ENCODE measurements at places on chromosomes 7 and 10.

GRCh38 chr10:133198206-133198605 is 31.8 kb upstream of the UTF1 start:
- DNase-seq, result no peak

DNA sequence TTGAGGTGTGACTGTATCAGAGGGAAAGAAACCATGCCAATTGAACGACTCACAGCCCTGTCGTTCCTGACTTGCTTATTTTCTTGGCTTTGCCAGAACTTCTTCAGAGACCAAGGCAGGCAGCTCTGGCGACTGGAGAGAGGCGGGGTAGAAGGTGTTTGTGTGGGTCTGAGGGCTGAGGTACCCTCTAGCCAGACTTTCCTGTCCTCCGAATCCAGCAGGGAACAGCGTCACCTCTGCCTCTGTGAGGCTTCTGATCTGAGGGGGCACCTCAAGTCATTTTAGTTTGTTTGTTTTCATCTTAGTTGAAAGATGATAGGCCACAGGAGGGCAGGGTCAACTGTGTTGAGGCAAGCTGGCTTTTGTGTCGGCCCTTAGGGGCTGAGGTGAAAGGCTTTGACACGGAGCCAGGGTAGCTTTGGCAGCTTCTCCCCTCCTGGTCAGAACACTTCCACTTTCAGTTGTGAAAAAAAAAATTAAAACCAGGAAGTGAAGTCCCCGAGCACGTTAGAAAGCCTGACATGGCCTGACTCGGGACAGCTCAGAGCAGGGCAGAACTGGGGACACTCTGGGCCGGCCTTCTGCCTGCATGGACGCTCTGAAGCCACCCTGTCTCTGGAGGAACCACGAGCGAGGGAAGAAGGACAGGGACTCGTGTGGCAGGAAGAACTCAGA is 1.9 kb downstream of the ACSL5 start:
- DNase-seq, result peak; percentile 72

GRCh38 chr7:3455806-3456595 is 154.9 kb downstream of the SDK1 start:
- no peak for DNase-seq

DNA sequence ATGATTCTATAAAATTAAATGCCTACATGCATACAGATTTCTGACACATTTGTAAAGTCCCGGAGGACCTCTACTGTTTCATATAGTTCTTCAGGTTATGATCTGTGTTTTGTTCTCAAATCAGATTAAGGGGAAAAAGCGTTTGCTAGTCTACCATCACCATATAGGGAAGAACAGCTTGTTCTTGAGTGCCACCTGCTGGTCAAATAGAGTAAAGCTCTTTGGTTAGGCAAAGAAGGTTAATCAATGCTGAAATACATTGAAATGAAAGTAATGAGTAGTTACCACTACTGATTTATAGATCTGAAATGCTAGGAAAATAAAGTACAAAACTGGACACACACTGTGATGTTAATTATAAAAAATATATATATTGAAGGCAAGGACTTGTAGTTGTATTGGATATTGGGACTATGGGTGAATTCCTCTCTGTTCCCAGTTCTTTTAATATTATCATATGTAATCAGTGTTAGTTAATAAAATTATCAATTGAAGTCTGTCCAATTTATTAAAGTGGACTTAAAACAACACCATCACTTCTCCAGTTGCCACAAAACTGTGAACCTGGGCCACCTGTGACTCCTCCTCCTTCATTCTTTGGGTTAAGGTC is 72.6 kb upstream of the PDLIM1 start:
- peak; percentile 53 for DNase-seq

DNA sequence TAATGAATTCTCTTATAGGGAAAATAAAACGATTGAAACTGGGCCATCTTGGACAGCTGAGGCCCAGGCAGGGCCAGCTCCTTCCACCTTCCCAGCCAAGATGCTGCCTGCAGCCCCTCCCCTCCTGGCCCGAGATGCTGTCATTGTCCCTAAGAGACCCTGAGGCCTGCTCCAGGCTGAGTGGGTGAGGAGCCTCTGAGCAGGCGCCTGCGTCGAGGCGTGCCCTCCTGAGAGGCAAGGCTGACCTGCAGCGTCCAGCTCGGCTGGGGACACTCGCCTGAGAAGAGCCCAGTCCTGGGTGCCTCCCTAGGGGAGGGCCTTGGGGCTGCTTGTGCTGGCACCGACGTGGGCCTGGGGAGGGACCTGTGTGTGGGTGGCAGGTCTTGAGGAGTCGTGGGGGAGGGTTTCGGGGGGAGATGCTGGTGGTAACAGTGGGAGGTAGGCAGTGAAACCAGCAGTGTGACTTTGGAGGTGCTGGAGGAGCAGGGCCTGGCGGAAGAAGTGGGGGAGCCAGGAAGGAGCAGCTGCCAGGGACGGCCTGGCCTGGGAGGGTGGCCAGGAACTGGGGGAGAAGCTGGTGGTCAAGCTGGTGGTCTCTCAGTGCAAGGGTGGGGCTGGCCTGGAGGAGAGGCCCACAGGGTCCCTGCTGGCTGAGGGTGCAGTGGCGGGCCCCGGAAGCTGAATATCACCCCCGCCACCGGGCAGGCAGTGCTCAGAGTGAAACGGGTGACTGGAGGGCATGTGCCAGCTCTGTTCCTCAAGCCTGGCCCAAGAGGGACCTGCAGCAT is 7.9 kb downstream of the GPR146 start:
- DNase-seq, result no peak

DNA sequence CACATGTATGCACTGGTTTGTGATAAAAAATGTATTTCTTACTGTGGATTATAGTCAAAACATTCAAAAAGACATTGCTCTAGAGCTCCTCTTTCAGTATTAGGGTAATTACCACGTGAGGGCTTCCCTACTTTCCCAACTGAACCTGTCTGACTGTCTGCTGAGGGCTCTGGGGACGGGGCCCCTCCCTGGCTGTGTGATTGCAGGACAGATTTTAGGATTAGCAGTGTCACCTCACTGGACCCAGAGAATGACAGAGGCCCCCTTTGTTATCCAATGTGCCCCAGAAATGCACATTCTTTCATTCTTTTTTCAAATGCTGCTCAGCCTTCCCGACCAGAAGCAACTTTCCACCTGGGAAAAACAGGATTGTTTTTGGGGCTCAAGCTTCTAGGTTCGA is 43.6 kb upstream of the MXI1 start:
- DNase-seq, result no peak

DNA sequence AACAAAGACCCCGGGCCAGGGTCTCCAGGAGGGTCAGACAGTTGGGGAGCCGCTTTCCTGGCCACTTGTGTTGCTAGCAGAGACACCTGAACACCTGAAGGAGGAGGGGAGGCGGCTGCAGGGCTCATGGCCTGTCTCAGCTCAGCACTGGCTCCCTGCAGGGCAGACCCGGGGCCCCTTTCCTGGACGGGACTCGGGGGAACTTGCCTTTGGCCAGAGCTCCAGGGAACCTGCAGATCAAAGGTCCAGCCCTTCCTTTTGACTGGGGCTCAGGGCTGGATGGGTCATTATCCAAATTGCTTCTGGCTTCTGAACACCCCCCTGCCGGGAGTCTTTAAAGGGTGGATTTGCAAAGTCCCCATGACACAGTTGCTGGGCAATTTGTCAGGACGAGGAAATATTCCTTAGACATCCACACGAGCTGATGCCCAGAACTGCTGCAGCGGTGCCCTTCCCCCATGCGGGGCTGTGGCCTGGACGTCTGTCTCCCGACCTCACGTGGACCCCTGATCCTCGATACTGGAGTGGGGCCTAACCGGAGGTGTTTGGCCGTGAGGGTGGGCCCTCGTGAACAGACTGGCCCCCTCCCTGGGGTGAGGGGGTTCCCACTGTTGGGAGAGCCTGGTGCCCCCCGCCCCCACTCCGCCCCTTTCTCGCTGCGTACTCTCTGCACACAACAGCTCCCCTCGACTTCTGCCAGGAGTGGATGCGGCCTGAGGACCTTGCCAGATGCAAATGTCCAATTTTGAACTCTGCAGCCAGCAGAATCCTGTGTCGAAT is 194.3 kb downstream of the ELFN1 start:
- no peak for DNase-seq

DNA sequence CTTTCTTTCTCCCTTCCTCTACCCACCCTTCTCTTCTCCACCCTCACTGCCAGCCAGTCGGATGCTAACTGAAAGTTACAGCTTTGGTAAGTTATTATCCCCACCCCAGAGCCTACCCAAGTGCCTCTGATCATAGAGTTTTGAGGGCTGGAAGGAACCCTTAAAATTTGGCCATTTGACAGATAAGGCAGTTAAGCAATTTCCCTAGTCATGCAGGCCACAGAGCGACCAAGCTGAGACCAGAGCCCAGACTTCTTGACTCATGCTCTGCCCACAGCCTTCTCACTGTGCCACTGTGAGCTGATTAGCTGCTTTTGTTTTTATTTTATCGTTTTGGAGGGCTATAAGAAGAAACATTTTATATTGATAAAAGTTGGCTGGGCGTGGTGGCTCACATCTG is 17.2 kb downstream of the SAP25 start:
- no peak for DNase-seq

DNA sequence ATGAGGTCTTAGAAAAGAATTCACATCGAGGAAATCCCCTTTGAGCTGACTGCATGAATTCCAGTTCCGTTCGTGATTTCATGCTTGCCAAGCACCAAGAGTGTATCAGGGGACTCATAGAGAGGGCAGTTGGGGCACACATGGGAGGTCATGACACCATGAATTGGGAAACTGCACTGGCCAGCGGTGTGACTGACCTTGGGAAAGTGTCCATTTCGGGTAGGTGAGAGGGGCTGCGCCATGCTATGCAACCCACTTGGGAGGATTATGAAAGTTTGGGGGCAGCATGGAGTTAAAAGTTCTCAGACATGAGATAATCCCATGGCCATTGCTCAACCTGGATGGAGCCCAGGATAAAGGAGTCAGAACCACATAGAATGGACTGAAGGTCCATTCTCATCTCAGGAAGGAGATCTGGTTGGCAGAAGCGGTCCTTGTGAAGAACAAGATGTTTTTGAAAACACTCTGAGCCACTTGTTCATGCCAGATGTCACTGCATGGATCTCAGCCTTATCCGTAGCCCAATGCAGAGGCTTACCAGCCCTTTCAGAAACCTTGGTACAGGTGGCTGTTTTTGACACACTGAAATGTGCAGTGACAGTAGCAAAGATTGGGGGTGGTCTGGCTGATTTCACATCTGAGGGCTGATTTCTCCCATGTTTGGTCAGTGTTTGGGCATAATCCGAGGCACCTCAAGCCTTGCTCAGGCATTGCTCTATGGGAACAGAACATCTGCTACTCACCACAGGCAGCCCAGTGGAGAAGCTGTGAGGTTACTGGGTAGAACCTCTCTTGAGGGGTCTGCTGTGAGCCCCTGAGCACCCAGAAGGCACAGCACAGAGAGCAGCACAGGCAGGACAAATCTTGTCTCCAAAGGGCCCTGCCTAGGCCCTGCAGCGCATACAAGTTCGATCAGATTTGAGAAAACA is 252.3 kb downstream of the CXCL12 start:
- DNase-seq, result no peak

- no peak for DNase-seq
Measured at GRCh38 chr10:62540389-62540788, 166.2 kb downstream of the ZNF365 start.

- DNase-seq, result no peak
Measured at GRCh38 chr10:110404825-110405224, 92.9 kb upstream of the DUSP5 start.

- no peak for DNase-seq
Measured at GRCh38 chr7:136900005-136900404, 31.6 kb downstream of the CHRM2 start.

- no peak for DNase-seq
Measured at GRCh38 chr10:21002091-21002878, 105.2 kb upstream of the NEBL start.

- no peak for DNase-seq
Measured at GRCh38 chr7:158735935-158736334, 31.3 kb upstream of the NCAPG2 start.

DNA sequence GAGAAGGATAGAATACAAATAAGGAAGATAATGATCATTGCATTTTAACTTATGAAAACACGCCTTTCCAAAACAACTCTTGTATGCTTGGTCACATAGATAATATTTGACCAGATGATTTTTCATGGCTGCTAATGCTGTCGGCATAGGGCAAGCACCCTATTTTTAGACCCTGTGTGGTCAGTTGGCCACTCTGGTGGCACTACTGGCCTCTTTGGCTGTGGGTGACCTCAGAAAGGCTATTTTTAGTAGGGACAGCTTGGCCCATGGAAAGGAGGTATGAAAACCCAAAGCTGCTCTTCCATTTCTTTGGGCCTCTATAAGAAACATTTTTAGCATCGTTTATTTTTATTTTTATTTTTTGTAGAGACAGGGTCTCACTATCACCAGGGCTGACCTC is 12.3 kb downstream of the BMPER start:
- no peak for DNase-seq

DNA sequence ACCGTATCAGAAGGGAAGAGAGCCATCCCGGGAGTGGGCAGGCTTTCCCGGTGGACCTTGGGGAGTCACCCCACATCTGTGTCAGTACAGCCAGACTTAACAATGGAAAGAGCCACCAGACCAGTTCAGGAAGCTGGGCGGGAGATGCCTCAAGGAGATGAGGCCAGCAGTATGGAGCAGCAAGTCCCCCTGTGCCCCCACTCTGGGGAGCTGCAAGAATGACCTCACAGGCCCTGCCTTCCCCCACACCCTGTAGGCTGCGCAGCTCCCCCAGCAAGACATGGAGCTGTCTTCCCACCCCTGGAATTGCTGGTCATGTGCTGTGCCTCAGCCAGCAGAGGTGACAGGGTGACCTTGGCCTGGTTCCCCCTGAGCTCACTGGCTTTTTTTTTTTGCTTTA is 76.8 kb upstream of the INSIG1 start:
- no peak for DNase-seq

- no peak for DNase-seq
Measured at GRCh38 chr7:93219868-93220267, 6.4 kb downstream of the HEPACAM2 start.

GRCh38 chr10:17673471-17674061 is 29.6 kb downstream of the STAM start:
- DNase-seq, result no peak

GRCh38 chr10:110431659-110432058 is 66.0 kb upstream of the DUSP5 start:
- DNase-seq, result no peak

- no peak for DNase-seq
Measured at GRCh38 chr7:82925331-82925730, 237.4 kb downstream of the PCLO start.

- DNase-seq, result no peak
Measured at GRCh38 chr7:26645121-26645520, 219.3 kb downstream of the SKAP2 start.

DNA sequence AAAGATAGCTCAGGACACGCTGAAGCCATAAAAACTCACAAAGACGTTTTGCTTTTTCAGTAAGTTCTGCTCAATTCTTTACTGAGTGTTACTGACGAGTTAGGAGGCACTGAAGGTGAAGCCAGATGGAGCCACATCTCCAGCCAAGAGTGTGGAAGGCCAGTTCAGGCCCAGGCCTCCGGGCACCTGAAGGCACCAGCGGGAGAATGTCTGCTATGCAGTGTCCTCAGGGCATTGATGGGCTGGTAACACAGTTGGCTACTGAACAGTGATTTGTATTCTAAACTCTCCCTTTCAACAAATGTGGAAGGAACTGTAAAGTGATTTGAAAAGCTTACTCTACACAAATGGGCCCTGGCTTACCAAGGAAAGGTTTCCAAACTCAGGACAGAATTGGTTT is 64.8 kb upstream of the SVIL start:
- DNase-seq, result no peak
